Stromal cell of bone marrow (primary cell): ENCODE measurements at places on chromosomes 16 and 17.
A peak's percentile ranks its signal among the peaks of the same experiment; 100 is the strongest.

- no peak for DNase-seq
These were observed 736 bp downstream of the CNP start for GRCh38 chr17:41967141-41967920.

GRCh38 chr16:16133943-16134604 is 89.2 kb downstream of the ABCC6 start:
- DNase-seq = no peak

- DNase-seq = no peak
These were observed 198.9 kb downstream of the ABCC12 start for GRCh38 chr16:47956916-47957315.

GRCh38 chr16:70160388-70160787 is 13.2 kb upstream of the CLEC18C start:
- no peak for DNase-seq

GRCh38 chr17:31448467-31449077 is 57.1 kb downstream of the RAB11FIP4 start:
- DNase-seq = peak; percentile 43

- DNase-seq = peak; percentile 45
These were observed 21.0 kb downstream of the SOX8 start for GRCh38 chr16:1002399-1003166.

GRCh38 chr17:34624767-34625383 is 45.5 kb downstream of the TMEM132E start:
- no peak for DNase-seq

GRCh38 chr17:60524463-60525327 is 1.3 kb downstream of the APPBP2 start:
- no peak for DNase-seq

DNA sequence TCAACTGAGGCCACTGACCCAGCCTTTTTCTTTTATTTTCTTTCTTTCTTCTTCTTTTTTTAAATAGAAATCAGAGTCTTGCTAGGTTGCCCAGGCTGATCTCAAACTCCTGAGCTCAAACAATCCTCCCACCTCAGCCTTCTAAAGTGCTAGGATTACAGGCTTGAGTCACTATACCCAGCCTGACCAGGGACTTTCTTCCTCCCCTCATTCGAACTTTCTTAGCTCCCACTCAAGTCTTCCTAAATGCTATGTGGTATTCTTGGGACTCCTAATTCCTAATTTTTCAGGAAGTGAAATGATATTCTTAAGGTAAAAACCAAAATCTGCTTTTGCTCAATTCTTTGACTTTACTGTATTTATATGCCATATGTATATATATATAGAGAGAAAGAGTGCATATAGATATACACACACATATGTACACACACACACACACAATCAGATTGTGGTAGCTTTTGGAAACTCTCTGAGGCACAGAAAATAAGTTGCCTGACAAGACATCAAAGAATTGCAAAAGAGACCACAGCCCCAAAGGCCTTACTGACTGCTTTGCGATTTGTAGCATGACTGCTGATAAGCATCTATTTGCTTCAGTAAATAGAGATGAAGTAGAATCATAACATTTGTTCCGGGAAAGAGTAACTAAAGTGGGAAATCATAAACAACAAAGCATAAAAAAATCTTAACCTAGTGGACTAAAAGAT is 9.5 kb upstream of the AMZ2 start:
- DNase-seq = no peak
